ENCODE measurements at places on chromosomes 2 and 18.

- DNase-seq = no peak
Measured at GRCh38 chr18:46700066-46700824, 43.2 kb upstream of the LOXHD1 start.

DNA sequence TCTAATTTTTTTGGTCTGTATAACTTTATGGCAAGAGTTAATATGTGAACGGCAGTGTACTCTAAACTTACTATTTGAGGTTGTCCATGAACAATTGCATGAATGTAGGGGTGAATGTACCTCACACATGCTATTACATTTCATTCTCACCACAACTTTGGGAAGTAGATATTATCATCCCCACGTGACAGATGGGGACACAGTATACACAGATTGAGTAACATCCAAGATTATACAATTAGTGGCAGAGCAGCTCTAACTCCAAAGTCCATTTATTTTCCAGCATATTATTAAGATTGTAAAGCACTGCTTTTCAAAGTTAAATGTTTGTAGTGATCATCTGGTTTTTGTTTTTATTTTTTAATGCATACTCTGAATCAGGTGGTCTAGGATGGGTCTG lies 622.1 kb upstream of the ZEB2 start:
- no peak for DNase-seq

DNA sequence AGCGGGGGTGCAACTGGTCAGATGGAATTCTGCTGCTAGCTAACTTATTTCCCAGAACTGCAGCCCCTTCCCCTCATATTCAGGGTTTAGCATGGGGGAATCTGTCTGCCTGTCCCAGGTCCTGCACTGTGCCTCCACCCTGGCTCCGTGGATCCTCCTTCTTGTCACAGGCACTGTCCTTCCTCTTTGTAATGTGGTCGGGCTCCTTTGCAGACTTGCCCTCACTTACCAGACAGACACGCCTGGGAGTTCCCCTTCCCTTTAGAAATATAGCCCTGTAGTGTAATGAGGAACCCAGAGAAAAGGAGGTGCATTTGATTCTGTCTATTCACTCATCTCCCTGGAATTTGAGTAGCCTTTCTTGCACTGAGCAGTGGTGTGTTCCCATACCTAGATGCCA lies 108.7 kb downstream of the TRIM43 start:
- no peak for DNase-seq

- no peak for DNase-seq
Measured at GRCh38 chr2:118752762-118753429, 94.6 kb downstream of the EN1 start.
